ENCODE measurements at places on chromosomes 1 and 21. TPM values are rescaled to one million over a fixed set of nuclear protein-coding genes. Genes with fewer than 3 reads are reported as not detected.

The PSRC1 gene
- 18.6 TPM for total RNA-seq

The HSD11B1 gene
- total RNA-seq: not detected

The CXADR gene
- total RNA-seq: 8.2 TPM

The TTC39A gene
- total RNA-seq: 1.1 TPM

The PTGER3 gene
- not detected for total RNA-seq

The NR1I3 gene
- total RNA-seq: not detected

The ETV3L gene
- total RNA-seq: not detected

The KRTAP8-1 gene
- total RNA-seq: not detected

The FLG2 gene
- total RNA-seq: not detected

The AMY2A gene
- not detected for total RNA-seq

The HOOK1 gene
- total RNA-seq: 0.39 TPM

The CYB5RL gene
- total RNA-seq: 2.4 TPM

The APOBEC4 gene
- not detected for total RNA-seq

The CYYR1 gene
- total RNA-seq: not detected

The DCDC2B gene
- not detected for total RNA-seq

The LIN28A gene
- total RNA-seq: not detected

The B3GALT5 gene
- total RNA-seq: 0.32 TPM

The GJA5 gene
- not detected for total RNA-seq

The ARHGAP29 gene
- total RNA-seq: 20.2 TPM

The CCDC190 gene
- not detected for total RNA-seq

The GNG4 gene
- 19.4 TPM for total RNA-seq

The ZNF697 gene
- 1.9 TPM for total RNA-seq

The PTPN7 gene
- total RNA-seq: not detected

The CELA3B gene
- total RNA-seq: not detected

The CASP9 gene
- 6.3 TPM for total RNA-seq

Data from A549 treated with DMSO at 1 μM for 4 hours (cell line).